Gastrocnemius medialis (tissue), 4 donors: ENCODE measurements at places on chromosomes 7 and 10. TPM values are rescaled to one million over a fixed set of nuclear protein-coding genes. Genes with fewer than 3 reads are reported as not detected.

Gene CPA2
- not detected for total RNA-seq

Gene ZC3HAV1L
- 1.2 TPM for total RNA-seq

Gene NFE2L3
- 1.1 TPM for total RNA-seq

Gene CNNM1
- not detected for total RNA-seq

Gene FOXI2
- total RNA-seq = 0.07 TPM

Gene SMO
- 1.6 TPM for total RNA-seq

Gene BTBD16
- 0.55 TPM for total RNA-seq

Gene TAS2R5
- total RNA-seq = not detected
